Effector CD8-positive, alpha-beta T cell (primary cell): ENCODE measurements at places on chromosomes 13 and 19.

DNA sequence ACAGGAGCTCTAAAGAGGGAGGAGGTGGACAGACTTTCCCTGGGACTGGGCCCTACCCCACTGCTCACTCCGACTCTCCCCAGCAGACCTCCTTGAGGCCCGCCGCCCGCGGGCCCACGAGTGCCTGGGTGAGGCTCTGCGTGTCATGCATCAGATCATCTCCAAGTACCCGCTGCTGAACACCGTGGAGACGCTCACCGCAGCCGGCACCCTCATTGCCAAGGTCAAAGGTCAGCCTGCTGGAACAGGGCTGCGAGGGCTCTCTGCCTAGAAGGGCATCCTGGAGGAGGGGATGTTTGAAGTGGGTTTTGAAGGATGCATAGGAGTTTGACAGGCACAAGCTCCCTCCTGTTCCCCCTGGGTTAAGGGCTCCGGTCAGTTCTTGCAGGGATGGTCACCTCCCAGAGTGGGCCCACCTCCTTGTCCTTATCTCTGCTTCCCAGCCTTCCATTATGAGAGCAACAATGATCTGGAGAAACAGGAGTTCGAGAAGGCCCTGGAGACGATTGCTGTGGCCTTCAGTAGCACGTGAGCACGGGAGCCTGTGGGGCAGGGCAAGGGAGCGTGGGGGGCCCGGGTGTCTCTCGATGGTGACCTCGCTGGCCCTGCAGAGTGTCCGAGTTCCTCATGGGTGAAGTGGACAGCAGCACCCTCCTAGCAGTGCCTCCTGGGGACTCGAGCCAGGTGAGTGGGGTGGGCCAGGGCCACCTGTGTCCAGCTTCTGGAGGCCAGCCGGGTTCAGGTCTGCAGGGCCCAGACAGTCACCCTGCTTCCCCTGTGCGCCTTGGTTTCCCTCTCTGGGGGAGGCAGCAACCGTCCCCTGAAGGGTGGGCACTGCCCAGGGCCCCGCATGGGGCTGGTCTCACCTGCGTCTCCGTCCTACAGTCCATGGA, 6.3 kb downstream of the ARHGAP45 start:
- no peak for DNase-seq

DNA sequence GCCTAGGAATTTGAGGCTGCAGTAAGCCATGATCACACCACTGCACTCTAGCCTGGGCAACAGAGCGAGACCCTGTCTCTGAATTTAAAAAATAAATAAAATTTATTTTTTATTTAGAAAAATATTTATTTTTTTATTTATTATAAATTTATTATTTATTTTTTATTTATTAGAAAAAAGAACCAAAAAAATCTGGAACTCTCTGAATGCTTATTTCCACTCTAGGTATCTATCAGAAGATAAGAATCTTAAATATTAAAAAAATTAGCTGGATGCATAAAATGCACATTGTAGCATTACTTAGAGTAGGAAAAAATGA, 82.8 kb downstream of the CDADC1 start:
- no peak for DNase-seq

- DNase-seq = no peak
Measured at GRCh38 chr19:51357952-51358351, 8.2 kb downstream of the ETFB start.

DNA sequence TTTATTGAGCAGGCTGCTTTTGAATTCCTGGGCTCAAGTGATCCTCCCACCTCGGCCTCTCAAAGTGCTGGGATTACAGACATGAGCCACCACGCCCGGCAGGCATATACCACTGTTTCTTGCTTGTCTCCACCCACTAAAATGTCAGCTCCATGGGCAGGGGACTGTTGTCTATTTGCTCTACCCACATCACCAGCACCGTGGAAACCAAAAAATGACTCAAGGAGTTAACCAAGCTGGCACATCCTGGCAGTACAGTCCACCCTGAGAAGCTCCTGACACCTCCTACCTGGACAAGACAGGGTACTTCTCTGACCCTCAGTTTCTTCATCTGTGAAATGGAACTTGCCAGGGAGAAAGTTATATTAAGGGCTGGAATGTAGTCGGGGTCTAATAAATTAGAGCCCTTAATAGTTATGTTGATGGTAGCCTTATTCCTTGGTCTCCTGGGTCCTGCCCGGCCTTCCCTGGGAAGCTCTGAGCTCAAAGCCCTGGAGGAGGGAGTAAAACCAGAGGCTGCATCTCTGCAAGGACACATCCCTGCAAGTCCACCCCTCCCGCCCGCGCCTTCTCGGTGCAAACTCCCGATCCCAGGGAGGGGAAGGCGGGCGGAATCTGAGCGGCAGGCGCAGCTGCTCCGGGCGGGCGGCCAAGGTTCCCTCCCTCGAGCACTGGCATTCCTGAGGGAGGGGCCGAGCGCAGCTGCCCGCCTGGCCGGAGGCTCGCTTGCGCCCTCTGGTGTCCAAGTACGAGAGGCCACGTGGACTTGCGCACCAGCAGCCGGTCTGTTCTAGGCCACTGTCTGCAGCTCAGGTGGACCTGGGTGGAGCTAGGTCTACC, 14.1 kb downstream of the RDH8 start:
- peak; percentile 63 for DNase-seq
